Left ventricle myocardium superior (tissue), 1 donor: ENCODE measurements at places on chromosomes 3 and 15.

DNA sequence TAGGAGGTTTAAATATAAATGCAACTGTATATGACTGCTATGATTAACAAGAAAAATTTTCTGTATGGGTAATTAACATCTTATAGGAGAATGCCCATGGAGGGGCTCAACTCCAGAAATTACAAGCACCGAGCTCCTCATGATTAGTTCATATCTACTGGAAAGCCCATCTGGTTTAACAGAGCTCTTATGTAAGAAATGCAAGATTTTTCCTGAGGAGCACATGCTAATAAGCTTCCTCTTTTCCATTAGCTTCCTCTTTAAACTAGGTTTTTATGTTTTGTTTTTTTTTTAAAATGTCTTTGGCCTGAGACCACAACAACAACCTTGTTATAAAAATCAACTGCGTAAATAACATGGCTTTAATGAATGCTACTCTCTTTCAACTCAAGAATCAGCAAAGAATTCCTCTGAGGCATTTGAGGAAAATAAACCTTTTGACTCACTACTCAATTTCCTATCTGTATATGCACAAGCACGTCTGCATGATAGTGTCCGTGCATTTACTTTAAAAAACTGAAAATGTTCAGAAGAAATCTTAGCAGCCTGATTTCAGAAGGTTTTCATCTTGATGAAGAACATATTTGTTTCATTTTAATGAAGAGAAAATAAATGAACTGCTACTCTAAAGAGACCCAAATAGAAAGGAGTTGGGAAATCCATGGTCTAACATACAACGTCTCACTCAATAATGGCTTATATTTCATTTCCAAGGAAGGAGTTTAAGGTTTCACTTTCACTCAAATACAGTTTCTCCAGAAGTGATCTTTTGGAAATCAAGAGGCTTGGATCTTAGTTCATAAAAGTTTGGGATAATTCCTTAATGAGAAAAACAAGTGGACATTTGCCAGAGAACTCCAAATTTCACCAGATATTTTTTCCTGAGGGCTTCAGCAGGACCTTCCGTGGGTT, 180.8 kb downstream of the KCNAB1 start:
- no peak for DNase-seq

- no peak for DNase-seq
Measured at GRCh38 chr3:27633224-27633545, 88.9 kb downstream of the EOMES start.

DNA sequence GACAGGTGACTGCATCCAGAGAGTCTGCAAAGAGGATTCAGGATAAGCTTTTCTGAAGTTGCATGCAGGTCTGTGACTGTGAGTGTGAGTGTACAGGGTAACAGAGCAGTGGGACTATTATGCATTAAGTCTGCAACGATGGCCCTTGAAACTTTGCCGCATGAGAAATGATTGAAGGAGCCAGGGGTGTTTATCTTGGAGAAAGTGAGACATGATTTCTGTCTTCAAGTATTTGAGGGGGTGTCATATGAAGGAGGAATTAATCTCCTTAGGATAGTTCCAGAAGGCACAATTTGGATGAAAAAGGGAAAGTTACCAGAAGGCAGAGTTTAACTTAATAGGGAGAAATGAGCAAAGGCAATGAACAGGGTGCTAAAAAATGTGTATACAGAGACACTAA, 119.6 kb downstream of the ARNT2 start:
- DNase-seq, result no peak

DNA sequence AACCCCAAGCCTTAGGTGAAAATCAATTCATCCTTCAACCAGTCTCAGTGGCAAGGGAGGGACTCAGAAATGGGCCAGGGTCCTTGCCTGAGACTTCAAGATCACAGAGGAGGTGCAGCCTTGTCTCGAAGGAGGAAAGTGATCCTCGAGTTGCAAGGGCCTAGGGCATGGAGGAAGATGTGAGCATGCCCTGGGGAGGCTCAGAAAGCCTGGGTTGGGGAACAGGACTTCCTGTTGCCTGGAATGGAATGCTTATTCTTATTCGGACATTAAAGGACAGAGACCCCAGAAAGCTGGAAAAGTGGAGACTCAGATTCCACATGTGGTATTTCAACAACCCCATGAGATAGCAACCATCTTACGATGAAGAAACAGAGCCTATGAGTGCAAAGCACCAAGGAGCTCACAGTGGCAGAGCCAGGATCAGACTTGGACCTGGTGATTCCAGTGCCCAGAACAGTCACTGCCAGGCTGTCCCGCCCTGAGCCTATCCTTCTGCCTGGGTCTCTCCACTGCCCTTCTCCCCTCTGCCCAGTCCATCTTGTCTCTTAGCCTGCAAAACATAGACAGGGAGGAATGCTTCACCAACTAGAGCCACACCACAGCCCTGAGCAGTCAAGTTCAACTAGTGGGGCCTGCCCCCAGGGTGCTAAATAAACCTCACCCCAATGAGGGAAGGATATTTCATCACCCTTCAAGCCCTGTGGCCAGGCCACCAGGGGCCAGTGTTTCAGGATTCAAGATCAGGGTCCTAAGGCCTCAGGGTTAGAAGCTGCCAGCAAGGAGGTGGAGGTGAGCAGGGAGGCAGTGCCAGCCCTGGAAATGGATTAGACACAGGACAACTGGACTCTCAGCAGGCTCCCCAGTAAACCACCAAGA, 21.9 kb downstream of the DAPK2 start:
- no peak for DNase-seq

DNA sequence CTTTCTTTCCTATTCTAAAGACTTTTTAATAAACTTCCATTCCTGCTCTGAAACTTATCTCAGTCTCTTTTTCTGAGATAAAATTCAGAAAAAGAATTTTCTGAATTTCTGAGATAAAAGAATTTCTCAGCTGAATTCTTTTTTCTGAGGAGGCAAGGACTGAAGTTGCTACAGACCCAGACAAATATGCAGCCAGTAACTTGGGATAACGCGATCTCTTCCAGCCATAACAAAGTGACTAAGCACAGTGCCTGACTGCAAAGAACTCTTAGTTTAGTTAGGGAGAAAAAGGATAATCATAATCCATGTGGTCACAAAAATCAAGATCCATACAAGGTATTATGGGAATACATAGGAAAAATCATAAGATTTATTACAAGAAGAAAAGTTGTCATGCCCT, 222.0 kb upstream of the GAP43 start:
- no peak for DNase-seq

GRCh38 chr3:46709157-46709654, 8.0 kb downstream of the TMIE start:
- DNase-seq, result no peak
